Stimulated activated CD4-positive, alpha-beta T cell treated with anti-CD3 and anti-CD28 coated beads, Interleukin-12 subunit alpha, Interleukin-12 subunit beta, amount 100 ng/mL, for 48 hours (primary cell): ENCODE measurements at places on chromosomes 2 and 18.

- DNase-seq, result no peak
Observed at GRCh38 chr18:61731178-61731577, 161.6 kb downstream of the RNF152 start.

DNA sequence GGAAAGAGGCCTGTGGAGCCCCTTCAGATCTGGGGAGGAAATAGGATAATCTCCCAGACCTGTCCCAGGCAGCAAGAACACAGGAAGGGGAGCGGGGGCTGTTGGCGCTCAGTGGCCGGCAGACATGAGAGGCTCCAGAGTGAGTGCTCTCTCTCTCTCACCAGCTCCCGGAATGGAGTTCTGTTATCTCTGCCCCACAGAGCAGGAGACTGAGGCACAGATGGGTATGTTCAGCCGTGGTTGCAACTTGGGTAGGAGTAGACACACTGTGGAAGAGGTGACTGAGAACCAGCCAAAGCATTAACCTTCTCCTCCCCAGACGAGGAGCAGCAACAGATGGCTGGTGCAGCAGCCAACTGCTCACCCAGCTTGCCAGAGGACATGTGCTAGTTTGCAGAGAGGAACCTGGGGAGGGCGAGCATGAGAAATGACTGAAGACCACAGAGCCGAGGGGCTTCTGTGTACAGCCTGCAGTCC is 82.0 kb downstream of the NRP2 start:
- no peak for DNase-seq

GRCh38 chr2:10017313-10017941 is 25.9 kb upstream of the KLF11 start:
- no peak for DNase-seq

DNA sequence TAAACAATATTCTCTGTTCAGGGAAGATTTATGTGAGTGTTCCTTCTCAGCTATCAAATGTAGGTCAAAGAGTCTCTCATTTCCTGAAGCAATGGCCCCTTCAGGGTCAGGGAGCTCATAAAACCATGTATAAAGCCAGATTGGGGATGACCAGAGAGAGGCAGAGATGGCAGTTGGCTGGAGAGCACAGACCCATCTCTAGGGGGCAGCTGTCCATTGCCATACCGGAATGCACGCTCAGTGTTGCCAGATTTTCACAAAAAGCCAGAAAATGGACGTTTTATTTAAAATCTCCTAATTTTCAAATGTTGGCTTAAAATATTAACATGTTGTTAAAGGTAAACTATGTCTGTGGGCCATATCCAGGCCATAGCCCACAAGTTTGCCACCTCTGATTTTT is 1920.7 kb upstream of the CELF4 start:
- no peak for DNase-seq

- no peak for DNase-seq
Observed at GRCh38 chr18:50558157-50558556, 1.7 kb upstream of the MAPK4 start.

GRCh38 chr2:184425083-184425482 is 173.2 kb upstream of the ZNF804A start:
- DNase-seq, result no peak

DNA sequence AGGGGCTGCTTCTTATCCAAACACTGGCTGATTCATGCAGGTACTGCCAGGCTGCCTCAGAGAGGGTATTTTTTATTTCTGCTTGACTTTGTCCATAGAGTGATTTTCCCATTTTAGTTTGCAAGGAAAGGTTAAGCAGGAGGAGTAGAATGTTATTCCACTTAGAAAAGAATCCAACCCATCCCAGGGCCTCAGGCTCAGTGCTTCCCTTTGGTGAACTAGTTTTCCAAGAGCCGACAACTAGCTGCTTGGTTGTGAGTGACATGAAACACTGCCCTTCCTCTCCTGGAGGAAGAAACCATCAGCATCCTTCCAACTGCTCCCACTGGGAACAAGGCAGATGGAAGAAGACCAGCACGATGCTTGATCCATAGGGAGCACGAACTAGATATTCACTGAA is 58.5 kb downstream of the BCL2 start:
- DNase-seq, result no peak

DNA sequence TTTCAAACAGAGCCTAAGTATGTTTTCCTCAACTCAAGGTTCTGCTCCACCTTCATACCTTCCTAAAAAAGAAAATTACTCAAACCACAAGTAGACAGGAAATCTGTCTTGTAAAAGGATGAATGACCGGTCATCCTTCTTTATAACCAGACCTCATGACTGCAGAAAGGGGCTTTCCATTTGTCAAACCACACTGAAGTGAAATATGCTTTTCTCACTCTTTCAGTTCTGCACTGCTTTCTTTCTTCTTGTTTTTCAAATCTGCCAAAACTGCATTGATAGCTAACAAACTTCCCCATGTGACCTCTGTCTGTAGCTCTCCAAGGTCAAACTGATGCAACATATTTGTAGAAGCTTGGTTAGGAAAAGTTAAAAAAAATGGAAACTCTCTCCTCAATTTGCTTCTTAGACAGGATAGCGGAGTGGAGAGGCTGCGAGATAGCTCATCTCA is 308.9 kb upstream of the CCDC68 start:
- DNase-seq, result no peak
